ENCODE measurements at places on chromosomes 7 and 10.

DNA sequence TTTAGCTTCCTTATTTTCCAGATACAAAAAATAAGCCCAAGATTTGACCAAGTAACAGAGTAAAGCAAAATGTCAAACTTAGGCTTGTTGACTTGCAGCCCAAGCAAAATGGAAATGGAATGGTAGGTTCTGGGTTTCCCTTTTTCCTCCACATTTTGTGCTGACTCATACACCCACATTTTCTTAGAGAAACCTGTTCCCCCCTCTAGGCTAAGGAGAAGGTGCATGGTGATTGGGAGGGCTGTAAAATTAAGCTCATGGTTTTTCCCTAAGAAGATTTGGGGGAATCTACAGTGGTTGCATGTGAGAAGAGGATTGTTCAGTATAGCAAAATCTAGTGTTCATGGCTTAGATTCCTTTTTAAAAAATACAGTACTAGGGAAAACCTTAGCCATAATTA lies 127.4 kb downstream of the ARL4A start:
- no peak for ATAC-seq

DNA sequence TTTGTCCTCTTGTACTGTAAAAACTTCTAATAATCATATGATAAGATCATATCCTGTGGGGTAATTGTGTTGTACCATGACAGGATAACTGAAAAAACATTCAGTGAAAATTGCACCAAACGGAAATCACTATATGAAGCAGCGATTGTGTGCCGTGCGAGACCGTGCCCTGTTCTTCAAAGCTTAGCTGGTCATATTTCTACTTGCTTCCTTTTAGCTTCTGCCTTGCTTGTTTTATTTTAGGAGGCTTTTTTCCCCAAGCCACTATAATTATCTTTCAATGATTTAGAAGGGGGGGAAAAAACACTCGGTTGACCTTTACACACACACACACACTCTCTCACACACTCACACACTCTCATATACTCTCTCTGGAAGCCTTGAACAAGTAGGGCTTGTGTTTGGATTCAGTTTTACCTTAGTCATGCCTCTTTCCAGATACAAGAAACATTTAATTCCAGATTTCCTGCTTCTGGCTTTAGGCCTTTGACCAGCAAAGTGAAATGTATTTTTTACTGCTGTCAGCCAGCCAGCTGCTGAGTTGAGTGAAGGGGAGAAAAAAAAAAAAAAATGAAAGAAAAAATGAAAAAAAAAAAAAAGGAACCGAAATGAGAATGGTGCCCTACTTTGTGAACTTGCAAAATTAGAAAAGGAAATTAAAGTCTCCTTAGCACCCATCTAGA lies 181.4 kb downstream of the ARID5B start:
- peak; percentile 79 for ATAC-seq

GRCh38 chr10:116777006-116777405 lies 34.6 kb upstream of the HSPA12A start:
- no peak for ATAC-seq

- no peak for ATAC-seq
These were observed 9.2 kb downstream of the INTS1 start for GRCh38 chr7:1494866-1495563.

All from activated T-helper 17 cell treated with anti-CD3 and anti-CD28 coated beads, Interleukin-2, amount 50 U/mL, for 72 hours (primary cell).